ENCODE measurements at places on chromosomes 5 and 9.

GRCh38 chr5:80134876-80135275 lies 99.7 kb downstream of the THBS4 start:
- no peak for DNase-seq

- DNase-seq: no peak
Observed at GRCh38 chr9:8491563-8491962, 692.0 kb upstream of the DMAC1 start.

GRCh38 chr9:133333566-133333965 lies 2.4 kb downstream of the SURF6 start:
- DNase-seq: peak; percentile 19

GRCh38 chr9:104682642-104683041 lies 11.7 kb upstream of the OR13D1 start:
- DNase-seq: no peak

- DNase-seq: no peak
Observed at GRCh38 chr9:134835448-134835847, 45.2 kb upstream of the FCN2 start.

GRCh38 chr5:156093024-156093423 lies 233.9 kb upstream of the SGCD start:
- no peak for DNase-seq

DNA sequence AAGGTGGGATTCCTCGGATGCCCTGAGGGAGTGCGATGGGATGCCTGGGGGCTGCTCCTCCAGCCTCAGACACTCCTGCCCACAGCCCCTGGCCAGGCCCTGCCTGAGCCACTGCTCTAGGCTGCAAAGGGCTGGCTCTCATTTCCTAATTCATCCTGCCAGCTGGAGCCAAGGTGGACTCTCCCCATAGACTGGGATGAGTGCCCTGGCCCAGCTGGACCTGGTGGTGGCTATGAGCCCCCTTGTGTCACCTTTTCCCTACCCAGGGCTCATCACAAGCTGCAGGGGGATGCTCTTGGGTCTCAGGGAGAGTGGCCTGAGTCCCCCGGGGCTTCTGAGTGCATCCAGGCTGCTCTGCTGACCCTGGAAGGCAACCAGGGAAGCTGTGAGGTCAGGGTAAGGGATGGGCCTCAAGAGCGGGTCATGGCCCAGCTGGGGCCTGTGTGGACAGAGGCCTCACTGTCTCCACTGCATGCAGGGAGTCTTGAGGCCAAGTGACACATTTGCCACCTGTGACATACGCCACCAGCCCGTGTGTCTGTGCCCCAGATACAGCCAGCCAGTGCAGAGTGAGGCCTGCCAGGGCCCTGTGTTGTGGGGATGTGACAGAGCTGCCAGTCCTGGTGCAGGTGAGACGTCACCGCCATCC lies 102.7 kb upstream of the IER5L start:
- peak; percentile 61 for DNase-seq

GRCh38 chr9:131521203-131521602 lies 9.9 kb downstream of the UCK1 start:
- DNase-seq: no peak

DNA sequence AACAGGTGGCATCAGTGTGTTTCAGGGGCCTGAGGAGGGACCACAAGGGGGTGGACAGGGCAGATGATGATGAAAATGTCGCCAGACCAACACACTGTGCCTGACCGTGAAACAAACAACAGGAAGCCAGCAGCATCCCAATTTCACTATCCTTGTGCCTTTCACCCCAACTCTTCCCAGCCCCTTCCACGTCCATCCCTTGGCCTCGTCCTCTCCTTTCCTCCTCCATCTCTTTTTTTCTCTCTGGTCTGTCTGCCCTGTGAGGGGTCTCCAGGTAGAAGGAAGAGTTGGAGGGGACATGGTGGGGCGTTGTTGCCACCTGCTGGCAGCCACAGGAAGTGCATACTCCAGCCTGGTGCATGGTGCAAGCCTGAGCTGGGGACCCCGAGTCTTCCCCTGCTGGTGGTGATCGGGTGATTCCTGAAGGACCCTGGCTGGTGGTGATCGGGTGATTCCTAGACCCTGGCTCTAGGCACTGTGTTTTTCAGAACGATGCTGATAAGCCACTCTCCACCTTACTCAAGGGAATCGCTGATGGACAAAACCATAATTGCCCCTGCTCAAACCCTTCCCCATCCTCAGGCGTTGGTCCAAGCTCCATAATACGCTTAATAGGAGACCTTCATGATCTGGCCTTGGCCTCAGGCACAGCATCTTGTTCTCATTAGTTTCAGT lies 21.7 kb upstream of the NSD1 start:
- peak; percentile 57 for DNase-seq

GRCh38 chr9:137631345-137632229 lies 12.8 kb downstream of the EHMT1 start:
- DNase-seq: no peak

GRCh38 chr5:14816374-14816998 lies 55.1 kb downstream of the ANKH start:
- no peak for DNase-seq

DNA sequence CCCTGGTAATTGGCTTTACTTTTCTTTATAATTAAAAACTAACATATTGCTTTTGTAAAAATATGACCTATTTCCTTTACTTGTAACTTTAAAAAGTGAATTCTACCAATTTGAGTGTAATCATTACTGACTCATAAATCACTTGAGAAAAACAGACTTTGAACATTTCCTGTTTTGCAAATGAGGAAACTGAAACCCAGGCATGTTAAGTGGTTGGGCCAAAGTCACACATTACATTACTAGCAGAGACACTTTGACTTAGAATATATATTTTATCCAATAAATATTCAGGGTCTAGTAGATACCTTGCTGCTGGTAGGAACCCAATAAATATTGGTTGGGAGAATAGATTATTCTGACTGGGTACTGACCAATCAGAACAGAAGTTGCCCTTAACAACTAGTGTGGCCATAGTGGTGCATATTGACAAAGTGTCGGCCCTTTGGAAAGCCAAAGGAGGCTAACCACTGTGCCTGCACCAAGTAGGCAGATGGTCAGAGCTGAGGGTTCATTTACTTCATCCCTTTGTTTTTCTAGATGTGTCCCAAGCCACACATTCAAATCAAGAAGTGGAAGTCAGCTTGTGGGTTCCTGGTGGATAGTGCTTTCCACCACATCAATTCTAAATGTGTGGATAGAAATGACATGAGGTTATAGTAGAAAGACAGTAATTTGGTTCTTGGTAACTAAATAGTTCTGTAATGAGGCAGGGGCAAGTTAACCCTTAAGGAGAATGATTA lies 365.1 kb upstream of the RIOK2 start:
- DNase-seq: no peak

Measured in dorsolateral prefrontal cortex (tissue), 122 donors.